ENCODE measurements at places on chromosomes 5 and 9.

DNA sequence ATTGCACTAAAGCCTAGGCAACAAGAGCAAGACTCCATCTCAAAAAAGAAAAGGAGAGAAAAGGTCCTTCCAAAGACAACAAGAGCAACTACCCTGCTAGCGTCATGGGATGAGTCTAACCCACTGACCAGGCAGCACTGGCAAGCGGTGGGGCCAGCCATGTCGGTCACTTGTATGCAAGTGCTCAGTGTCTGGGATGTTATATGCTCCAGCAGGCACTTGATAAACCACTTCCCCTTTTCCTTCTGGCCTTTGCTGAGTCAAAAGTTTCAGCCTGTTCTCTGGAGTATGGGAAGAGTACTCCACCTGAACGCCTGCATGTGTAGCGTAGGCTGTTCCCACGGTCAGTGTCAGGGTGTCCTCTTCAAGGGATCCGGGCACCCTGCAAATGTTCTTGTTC lies 9.2 kb upstream of the MXD3 start:
- DNase-seq, result peak; percentile 18

- DNase-seq, result no peak
Observed at GRCh38 chr9:78515108-78515507, 218.2 kb downstream of the PSAT1 start.

DNA sequence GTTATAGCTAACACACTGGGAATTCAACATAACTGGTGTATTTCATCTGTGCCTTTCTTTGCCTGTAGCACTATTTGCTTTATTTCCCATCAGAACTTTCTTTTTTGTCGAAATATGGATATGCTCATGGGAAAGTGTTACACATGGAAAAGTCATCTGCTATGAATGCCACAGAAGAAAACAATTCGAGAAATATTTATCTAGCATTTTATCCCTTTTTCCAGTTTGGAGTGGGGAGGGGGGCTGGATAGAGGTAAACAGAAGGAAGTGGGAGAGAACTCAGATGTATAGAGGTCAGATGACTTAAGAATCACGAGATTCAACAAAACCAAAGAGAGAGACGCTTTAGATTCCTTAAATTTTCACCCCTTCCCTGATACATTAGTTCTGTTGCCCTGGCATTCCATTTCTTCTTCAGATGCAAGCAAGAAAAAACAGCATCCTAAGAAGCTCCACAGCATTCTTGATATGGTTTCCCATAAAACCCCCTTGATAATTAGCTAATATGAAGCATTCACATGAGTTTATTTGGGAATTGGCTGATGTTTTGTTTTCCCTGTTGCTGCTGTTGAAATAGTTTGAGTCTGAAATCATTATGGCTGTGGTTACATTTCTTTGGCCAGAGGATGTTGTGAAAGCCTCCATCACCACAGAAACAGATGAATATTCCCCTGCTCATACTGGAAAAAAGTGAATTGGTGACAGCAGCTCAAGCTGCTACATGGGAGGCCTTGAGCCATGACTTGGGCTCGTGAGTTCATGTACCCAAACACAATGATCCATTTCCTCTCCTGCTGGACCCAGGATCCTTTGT lies 335.8 kb upstream of the DAB2 start:
- DNase-seq, result no peak

DNA sequence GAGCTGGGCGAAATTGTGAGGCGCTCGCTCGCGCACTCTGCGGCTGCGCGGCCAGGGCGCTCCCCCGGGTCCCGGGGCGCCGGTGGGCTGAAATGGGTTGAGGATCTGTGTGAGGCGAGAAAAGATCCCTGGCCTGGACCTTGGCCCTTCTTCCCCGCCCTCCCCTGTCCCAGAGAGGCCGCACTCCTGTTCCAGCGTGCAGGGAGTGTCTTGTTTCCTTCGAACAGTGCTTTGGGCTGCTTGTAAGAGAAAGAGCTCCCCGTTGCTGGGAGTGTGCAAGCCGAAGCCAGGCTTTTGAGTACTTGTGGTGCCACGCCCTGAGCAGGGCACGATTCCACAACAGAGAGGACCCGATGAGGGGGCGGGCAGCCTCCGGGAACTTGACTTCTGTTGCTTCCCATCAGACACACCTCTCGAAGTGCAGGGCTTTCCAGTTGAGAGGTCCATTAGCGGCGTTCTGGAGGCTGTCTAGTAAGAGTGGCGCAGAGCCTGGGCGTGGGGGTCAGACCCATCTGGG lies 535 bp downstream of the DOLPP1 start:
- DNase-seq, result no peak

DNA sequence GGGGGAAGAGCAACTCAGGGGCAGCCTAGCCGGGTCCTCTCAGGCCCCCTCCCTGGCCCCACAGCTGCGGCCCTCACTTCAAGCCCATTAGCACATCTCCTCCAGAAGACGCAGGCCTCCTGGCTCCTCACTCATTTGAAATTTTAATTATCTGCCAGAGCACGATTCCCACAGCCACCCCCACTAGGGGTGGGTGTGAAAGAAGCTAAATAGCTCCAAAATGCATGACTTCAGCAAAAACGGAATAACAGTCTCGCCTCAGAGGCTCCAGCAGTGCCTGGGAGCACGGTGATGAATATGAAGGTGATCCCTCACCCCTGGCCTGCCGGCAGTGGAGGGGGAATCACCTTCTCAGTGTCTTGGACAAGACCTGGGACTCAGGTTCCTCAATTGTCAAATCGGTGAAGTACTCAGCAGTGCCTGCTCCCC lies 61.1 kb upstream of the HRH2 start:
- DNase-seq, result no peak

DNA sequence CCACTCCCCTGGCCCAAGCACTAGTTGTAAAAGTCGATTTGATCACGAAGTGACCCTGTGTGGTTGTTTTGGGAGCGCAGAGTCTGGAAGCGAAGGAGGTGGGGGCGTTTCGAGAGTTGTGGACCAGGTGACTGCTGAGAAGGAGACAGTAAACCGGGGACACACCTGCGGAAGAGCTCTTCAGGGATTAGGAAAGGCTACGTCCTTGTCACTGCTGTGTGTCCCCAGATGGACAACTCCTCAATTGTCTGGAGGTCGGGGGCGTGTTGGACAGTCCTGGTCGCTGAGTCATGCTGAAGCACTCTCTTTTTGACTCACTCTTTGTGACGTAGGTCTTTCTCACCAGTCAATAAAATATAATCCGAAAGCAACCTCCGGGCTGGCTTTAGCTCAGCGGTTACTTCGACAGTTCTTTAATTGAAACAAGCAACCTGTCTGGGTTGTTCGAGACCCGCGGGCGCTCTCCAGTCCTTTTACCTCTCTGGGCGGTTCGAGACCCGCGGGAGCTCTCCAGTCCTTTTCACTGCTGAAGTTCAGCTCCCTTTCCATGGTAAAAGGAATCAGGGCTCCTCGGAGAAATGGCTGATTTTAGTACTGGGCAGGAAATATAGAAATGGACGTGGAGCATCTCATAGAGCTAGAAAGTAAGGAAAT lies 10.8 kb downstream of the ZMAT2 start:
- DNase-seq, result peak; percentile 79

DNA sequence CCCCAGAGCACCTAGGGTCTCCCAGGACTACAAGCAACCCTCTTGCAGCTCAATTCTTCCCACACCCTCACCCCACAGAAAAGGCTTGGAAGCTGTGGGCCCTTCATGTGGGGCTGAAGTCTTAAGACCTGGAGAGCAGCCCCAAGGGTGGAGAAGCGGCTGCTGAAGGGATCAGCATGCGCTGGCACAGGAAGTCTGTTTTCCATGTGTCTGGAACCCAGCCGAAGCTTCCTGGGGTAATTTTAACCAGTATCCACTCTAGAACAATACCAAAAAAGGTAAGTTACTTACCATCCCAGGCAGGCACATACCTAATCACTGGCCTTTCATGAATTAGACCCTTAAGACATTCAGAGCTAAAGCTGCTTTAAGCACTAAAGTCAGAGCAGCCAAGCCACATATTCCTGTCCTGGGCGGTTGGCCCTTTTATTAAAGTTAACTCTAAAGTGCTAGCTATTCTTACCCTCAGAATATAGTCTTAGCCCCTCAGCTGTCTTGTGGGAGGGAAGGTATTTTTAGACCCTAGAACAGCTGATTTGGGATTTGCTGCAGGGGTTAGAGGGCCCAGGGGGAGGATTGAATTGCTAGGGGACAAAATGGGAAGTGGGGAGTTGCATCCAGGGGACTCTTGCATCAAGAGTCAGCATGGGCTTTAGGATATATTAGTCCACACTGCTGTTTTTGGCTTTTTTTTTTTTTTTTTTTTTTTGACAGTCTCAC lies 6.9 kb downstream of the IL17B start:
- no peak for DNase-seq

- no peak for DNase-seq
Observed at GRCh38 chr9:134935056-134935640, 17.4 kb upstream of the FCN1 start.

GRCh38 chr5:14668181-14668591 lies 3.7 kb downstream of the OTULIN start:
- DNase-seq, result no peak

DNA sequence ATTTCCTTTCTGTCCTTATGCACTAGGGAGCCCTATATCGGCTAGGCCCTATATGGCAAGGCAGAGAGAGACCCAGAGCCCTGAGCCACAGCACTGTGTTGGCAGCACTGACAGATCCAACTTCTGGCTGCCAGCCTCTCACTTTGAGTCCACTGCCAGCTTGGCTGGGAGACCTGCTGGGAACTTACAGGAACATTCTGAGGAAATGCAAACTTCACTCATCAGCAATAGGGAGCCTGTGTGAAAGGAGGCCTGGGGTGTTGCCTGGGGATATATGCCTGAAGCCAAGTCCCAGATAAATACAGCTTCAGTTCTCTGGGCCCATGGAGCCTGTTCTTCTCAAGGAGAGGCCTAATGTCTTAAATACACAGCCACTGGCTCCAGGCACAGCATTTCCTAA lies 78.0 kb downstream of the ADRB2 start:
- DNase-seq, result peak; percentile 65

- no peak for DNase-seq
Observed at GRCh38 chr5:157900644-157901043, 41.7 kb upstream of the CLINT1 start.

DNA sequence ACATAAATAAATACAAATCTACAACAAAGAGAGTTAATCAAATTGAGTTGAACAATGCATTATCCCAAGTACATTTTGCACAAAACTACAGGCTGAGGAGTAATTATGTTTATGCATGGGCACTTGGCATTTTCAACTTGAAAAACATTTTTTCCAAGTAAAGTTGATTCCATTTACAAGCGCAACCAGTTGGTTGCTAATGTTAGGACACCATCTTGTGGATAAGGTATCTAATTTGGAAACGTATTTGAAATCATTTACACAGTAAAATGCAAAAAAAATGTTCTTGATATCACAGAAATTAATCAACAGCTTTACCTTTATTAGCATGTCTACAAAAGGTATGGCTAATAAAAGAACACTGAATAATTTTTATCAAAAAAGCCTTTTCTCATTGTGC lies 18.8 kb downstream of the FTMT start:
- no peak for DNase-seq

- peak; percentile 26 for DNase-seq
Observed at GRCh38 chr9:94110821-94111252, 26.6 kb downstream of the PTPDC1 start.

- no peak for DNase-seq
Observed at GRCh38 chr5:1343931-1344901, 683 bp downstream of the CLPTM1L start.

- no peak for DNase-seq
Observed at GRCh38 chr5:178454821-178455479, 135.2 kb downstream of the COL23A1 start.

- DNase-seq, result no peak
Observed at GRCh38 chr5:95446560-95447221, 55.5 kb downstream of the FAM81B start.

DNA sequence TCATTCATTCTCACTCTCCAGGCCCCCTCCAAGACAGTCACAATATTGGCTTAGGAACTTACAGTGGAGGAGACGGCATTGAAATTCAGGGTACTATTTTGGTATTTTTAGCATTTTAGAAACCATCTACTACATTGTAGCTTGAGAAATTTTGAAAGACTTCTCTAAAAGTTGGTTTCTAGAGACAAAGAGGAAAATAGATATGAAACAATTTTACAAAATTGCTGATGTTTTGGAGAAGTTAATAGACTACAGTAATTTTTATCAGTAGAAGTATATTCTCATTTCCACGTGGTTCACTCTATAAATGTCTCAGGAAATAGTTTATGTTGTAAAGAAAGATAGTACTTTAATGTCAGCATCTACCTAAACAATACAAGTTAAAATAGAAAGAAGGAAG lies 63.2 kb upstream of the ZSWIM6 start:
- no peak for DNase-seq

DNA sequence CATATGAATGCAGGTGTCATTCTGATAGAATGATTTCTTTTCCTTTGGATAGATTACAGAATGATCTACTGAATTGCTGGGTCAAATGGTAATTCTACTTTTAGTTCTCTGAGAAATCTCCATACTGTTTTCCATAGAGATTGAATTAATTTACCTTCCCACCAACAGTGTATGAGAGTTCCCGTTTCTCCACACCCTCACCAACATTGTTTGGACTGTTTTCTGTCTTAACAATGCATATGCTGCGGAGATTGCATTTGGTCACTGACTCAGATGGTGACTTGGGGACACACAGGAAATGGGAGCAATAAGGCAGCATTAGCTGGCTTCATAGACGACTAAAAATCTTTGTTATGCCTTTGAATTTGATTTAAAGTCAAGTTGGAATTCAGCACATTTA lies 95.9 kb downstream of the CDH6 start:
- DNase-seq, result no peak

DNA sequence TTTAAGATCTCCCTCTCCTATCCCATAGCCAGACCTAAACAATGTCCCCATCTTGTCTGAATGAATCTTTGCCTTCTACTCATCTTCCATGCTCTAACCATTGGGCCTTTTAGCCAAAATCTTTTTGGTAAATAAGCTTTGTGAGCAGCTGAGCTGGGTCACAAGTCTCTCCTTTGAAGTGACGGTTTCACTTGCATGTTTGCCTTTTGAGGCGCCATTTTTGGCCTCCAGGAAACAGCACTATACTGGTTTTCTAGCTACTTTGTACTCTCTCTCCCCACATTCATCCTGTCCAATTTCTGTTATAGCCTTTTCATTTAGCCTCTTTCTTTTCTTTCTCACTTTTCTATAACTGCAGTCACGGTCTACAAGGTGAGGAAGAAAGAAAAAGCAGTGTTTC lies 195.5 kb upstream of the C9orf72 start:
- no peak for DNase-seq

DNA sequence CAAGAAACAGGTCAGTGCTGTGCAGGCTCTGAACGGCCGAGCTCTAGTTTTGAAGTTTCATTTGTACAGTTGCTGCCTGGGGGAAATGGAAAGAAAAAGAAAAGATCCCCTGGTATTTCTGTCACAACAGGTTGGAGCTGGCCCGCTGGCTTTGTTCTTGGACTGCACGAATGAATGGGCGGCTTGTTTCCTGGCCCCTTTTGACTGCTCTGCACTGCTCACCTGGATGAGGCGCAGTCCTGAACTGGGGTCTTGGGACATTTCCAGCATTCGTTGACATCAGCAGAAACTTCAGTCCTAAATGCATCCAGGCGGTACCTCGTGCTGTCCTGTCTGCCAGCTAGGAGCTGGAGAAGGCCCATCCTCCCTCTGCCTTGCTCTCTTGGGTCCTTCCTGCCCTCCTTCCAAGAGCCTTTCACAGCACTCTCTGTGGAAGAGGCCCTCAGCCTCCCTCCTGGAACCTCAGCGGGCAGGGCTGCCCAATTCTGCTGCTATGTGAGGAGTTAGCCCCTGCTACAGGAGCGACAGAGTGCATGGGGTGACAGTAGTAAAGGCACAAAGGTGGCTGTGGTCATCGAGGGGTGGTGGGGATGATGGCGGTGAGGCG lies 189.2 kb downstream of the FSTL4 start:
- no peak for DNase-seq

- no peak for DNase-seq
Observed at GRCh38 chr5:137209232-137209809, 289.8 kb downstream of the SPOCK1 start.

GRCh38 chr9:16571127-16571802 lies 299.2 kb downstream of the BNC2 start:
- DNase-seq, result no peak
